ENCODE measurements at places on chromosomes 11 and 22. TPM values are rescaled to one million over a fixed set of nuclear protein-coding genes. Genes with fewer than 3 reads are reported as not detected.

GRCh38 chr11:725624-726202 is 19.7 kb downstream of the EPS8L2 start:
- DNase-seq, result no peak

Gene UCP3
- total RNA-seq, result 0.28 TPM

Gene OR51L1
- not detected for total RNA-seq

- no peak for DNase-seq
Observed at GRCh38 chr11:104584823-104585222, 313.4 kb downstream of the CASP12 start.

DNA sequence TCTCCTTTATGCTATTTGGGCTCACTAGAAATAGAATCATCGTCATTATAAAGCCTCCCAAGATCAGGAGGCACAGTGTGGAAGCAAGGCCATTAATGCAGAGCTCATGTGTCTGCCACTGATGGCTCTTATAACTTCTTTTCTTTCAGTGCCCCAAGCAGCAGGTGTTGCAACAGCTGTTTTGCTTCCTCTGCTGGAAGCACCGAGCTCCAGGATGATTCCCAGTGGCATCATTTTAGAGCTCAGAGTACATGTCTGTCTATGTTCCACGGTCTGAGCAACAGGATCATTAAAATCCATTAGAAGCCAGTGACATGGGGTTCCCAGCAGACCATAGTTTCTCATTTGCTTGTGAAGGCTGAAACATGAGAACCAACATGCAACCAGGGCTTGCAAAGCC is 803.0 kb upstream of the FAT3 start:
- DNase-seq, result no peak

Gene VSIG10L2
- not detected for total RNA-seq

Gene KCNC1
- total RNA-seq, result not detected

Gene KIF18A
- 4.8 TPM for total RNA-seq

DNA sequence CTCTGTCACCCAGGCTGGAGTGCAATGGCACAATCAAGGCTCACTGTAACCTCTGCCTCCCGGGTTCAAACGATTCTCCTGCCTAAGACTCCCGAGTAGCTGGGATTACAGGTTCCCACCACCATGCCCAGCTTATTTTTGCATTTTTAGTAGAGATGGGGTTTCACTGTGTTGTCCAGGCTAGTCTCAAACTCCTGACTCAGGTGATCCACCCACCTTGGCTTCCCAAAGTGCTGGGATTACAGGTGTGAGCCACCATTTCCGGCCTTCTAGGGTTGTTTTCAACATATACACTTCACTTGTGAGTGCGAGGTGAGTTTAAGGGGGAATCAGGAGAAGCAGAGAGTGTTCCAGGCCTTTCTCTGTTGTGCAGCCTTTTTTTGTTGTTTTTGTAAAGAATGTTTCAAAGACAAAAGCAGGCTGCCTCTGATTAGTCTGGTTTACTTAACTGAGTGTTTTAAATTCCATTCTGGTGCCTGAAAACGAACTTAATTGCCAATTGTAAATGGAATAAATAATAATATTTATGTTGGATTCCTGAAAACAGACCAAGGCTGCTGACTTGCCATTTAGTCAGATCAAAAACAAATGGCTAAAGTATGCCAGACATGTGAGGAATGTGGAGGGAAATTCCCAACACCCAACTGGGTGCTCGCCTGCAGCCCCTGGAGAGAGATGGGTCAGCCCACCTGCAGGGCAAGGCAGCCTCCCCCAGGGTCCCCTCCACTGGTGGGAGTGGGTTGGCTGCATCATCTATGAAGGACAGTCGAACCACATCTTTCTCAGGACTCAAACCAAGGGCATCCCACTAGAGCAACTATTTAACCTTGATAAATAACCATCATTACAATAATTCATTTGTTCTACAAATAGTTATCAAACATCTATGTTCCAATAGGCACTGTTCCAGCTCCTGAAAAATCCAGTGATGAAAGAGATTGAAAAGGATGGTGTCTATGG is 4.6 kb upstream of the RANGAP1 start:
- DNase-seq, result peak; percentile 78

- DNase-seq, result peak; percentile 60
Observed at GRCh38 chr11:125348674-125349309, 147.3 kb downstream of the FEZ1 start.

DNA sequence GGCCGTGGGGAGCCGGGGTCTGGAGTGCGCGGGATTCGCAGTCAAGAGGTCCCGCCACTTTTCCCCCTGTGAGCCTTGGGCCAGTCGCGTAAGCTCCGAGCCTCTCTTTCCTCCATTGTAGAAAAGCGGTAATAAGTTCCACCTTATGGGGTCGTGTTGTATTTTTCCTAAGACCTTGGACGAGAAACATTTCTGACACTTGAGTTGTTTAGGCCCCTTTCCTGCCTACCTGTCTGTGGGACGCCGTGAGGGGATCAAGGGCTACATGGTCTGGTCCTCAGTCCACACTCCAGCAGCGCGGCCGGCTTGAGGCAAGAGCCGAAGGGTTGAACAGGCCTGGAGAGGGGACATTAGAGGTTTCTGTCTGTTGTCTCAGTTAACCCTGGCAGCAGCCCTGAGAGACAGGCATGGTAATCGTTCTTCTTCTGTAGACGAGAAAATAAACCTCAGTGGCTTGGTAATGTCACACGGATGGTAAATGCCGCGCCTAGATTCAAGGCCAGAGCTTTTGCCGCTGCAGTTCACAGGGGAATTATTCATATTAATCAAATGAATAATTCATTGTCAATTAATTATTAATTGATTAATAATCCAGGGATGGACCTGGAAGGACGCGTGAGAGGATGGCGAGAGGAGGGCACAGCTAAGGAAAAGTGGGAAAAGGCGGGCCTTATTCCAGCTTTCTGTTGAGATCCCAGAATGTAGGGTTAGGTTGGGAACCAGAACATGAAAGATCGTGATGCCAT is 545 bp downstream of the FEN1 start:
- DNase-seq, result no peak

DNA sequence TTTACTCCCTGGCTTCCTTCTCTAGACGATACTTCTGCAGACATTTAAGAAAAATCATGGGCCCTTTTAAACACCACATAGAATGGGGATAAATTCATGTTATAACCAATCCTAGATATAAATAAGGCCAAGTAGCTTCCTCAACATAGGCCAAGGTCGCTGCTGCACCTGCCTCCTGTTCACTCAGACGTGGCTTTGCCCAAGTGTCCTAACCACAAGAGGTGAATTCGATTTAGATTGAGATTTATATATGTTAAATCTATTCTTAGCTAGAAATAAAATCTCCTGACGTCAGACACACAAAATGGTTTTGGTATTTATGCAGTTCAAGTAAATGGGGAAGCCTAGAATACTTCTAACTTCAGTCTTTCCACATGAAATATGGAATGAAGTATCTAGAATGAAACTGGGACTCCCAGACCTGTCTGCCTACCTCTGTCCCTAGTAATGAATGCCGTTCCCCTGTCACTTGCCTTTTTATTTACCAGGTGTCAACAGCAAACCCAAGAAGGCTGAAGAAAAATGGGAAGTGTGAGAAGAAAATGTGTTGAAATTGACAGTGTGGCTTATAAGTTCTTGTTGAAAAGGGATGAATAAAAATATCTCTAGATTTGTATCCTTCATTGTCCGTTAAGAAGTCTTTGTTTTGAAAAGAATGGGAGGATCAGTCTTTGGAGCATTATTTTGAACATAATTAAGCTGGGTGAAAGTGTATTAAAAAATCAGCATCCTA is 131.8 kb downstream of the HIPK3 start:
- no peak for DNase-seq

DNA sequence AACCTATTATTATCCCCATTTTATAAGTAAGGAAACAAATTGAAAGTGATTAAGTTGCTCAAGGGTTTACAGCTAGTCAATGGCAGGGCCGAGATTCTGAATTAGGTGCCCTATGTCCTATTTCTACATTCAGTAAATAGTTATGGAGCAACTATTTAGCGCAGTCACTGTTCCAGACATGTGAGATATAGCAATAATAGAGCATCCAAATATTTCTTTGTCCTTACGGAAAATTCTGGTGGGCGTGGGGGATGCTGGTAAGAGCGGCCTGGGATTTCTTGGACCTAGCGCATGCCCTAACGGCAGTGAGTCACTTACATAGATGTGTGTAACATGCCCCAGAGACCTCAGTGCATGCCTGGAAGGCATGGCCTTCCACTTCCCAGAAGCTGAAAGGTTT is 4.4 kb downstream of the DTX4 start:
- no peak for DNase-seq

GRCh38 chr22:26756675-26757293 is 99.4 kb downstream of the MIAT start:
- DNase-seq, result peak; percentile 65

DNA sequence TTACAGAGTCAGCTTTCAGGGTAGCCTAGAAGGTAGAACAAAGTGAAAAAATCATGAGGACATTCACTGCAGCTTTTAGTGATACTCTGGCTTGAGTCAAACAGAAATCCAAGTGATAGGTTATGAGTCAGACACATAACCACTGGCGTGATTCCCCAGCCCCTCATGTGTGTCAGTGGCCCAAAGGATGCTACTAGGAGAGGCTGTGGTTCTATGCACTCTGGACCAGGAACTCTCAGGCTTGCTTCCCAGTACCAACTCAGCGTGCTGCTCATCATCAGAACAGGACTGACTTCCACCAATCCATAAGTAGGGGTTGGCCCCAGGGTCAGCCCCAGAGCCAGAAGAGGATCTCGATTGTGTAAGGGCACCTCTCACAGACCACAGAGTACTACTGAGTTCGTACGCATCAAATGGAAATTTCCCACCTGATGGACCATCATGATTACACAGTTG is 116.8 kb downstream of the MED15 start:
- no peak for DNase-seq

- no peak for DNase-seq
Observed at GRCh38 chr11:2703363-2704141, 3.8 kb upstream of the KCNQ1OT1 start.

Gene BRSK2
- total RNA-seq, result 0.51 TPM

Gene BEST1
- not detected for total RNA-seq

Gene BAIAP2L2
- total RNA-seq, result not detected

- no peak for DNase-seq
Observed at GRCh38 chr11:123381149-123381548, 48.9 kb upstream of the GRAMD1B start.

DNA sequence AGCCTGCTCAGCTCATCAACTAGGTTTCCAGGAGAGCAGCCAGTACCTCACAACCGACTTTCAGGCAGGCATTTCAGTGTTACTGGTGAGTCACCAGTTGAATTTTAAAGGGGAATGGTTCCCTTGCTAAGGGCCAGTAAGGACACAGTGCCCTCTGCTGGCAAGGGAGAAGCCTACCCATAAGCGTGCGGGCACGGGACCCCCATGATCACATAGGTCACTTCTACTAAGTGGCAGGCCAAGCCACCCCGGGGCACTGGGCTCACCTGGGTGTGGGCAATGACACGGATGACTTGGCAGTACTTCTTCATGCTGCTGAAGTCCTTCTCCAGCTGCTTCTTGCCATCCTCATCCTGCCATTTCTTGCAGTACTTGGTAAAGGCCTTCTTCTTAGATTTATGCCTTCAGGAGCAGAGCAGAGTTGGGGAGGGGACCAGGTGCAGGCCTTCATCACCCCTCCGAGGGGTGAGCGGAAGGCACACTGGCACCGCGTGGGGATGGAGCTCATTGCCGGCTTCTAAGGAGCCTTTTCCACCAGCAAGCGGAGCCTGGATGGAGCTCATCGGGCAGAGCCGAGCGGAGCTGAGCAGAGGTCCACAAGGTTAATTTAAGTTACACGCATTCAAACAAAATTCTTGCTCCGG is 2.9 kb downstream of the RPL3 start:
- DNase-seq, result peak; percentile 95

DNA sequence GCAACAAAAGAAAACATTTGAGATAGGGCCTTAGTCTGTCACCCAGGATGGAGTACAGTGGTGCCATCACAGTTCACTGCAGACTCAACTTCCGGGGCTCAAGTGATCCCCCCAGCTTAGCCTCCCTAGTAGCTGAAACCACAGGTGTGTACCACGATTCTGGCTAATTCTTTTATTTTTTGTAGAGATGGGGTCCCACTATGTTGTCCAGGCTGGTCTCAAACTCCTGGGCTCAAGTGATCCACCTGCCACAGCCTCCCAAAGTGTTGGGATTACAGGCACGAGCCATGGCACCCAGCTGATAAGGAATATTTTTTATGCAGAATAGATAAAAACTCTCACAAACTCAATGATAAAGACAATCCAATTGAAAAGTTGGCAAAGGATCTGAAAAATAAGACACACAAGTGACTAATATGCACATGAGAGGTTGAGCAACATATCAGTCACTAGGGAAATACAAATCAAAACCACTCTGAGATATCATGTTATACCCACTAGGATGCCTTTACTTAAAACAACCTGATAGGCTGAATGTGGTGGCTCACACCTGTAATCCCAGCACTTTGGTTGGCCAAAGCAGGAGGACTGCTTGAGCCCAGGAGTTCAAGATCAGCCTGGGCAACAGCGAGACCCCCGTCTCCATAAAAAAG is 33.9 kb upstream of the CLTCL1 start:
- DNase-seq, result no peak

GRCh38 chr22:17578136-17578754 is 14.9 kb downstream of the SLC25A18 start:
- DNase-seq, result peak; percentile 37

DNA sequence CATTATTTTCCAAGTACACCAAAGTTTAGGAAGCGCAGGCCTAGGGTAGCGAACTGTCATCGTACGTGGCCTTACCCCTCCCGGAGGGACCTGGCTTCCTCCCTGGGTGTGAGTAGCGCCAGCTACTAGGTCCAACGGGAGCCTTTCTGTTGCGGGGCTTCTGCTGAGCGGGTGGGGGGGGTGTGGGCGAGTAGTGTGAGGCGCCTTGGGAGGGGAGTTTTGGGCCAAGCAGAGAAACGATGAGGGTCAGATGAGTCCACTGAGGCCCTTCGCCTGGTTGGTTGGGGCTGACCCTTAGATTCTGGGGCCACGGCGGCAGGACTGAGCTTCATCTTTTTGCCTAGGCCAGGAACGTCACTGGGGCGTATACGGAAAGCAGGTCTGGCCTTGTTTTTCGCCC is 868 bp downstream of the TEF start:
- DNase-seq, result no peak

GRCh38 chr11:72736452-72737069 is 15.6 kb downstream of the ARAP1 start:
- DNase-seq, result peak; percentile 67

- no peak for DNase-seq
Observed at GRCh38 chr11:9038541-9038940, 34.7 kb upstream of the NRIP3 start.

Gene AGBL2
- total RNA-seq, result 0.17 TPM

Gene KRTAP5-11
- total RNA-seq, result not detected
